ENCODE measurements at places on chromosomes 16 and 17. TPM values are rescaled to one million over a fixed set of nuclear protein-coding genes. Genes with fewer than 3 reads are reported as not detected.

Gene TGFB1I1
- 0.07 TPM for total RNA-seq

Gene YPEL2
- total RNA-seq = 7.6 TPM

Gene STH
- not detected for total RNA-seq

GRCh38 chr17:7322520-7323194, 6.5 kb downstream of the NEURL4 start:
- no peak for DNase-seq

GRCh38 chr17:8314797-8315763, 5.0 kb downstream of the ARHGEF15 start:
- no peak for DNase-seq

GRCh38 chr16:53896722-53897121, 192.8 kb downstream of the FTO start:
- DNase-seq = peak; percentile 67

DNA sequence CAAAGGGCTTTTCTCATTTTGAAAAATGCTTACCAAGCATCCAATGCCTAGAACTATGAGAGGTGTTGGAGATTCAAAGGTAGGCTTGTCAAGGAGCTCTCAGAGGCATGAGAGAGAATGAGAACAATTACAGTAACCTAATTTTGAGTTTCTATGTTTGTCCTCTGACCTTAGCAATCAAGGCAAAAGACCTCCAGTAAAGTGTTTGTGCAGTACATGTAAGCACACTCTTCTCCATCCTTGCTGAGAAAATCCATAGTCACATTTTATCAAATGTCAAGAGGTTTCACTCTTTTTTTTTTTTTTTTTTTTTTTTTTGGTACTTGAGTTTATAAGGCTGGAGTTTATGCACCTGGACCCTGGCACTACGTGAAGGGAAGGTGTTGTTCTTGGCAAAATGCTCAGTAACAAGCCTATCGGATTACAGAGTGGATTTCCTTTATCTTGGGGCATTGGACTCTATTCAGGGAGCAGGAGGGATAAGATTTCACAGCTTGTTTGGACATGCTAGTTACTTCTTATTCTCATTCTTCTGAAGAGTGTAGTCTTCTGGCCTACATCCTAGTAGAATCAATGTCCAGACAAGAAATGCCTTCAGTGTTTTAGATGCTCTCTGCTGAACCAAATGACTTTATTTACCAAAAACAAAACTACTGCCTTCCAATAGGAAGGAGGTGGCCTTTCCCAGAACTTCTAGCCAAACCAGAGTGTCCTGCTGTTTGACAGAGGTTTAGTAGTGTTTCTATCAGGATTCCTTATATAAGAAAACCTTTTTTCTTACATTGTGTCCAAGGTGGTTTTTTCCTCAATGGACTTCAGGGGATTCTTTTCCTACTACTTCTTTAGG, 21.9 kb downstream of the KCNJ2 start:
- DNase-seq = no peak

GRCh38 chr17:8133399-8133798, 9.5 kb upstream of the HES7 start:
- no peak for DNase-seq

- DNase-seq = no peak
These were observed 366.2 kb upstream of the TNRC6C start for GRCh38 chr17:77592106-77592865.

DNA sequence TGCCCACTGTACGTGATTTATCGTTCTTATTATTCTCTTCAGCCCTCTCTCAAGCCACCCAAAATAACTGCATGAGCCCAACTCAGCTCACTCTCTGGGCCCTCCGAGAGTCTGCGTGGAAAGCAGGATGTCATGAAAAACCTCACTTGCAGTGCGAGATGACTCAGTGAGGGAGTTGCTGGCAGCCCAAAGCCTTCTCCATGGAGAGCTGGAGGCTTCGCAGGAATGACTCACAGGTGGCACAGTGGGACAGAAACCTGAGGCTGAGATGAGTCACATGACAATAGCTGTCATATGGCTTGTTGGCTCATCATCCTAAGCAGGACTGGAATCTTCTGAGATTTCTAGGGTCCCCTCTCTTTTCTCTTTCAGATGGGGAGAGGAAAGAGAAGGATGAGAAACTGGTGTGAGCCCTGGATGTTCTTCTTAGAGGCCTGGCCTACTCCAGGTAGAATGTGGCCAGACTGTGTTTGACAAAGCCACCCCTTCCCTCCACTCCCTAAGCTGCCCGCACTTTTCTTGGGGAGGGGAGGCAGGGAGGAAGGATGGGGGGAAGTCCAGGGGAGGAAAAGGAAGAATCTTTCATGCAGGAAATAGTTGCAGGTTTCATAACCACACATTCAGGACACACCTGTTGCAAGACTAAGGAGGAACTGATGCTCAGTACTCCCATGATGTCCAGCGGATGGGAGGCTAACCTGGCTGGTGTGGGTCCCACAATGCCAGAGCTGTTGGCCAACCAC, 160.6 kb upstream of the RPL38 start:
- peak; percentile 95 for DNase-seq

DNA sequence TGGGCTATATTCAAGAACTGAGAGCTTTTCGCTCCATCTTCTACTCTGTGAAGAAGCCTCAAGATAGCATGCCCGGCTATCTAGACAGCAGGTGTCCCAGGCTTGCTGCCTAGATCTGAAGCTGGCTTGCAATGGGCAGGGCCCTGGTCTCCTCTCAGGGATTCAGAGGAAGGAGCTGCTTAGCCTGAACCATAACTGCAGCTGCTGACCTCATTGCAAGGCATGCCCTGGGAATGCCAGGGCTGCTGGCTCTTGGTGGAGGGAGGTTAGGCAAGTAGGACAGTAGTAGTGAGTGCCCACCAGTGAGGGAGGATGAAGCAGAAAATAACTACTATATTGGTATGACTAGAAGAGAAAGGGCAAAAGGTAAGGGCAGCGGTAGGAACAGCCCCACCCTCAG, 21.3 kb upstream of the SLC35B1 start:
- no peak for DNase-seq

GRCh38 chr16:17301184-17301583, 169.6 kb downstream of the XYLT1 start:
- DNase-seq = no peak

DNA sequence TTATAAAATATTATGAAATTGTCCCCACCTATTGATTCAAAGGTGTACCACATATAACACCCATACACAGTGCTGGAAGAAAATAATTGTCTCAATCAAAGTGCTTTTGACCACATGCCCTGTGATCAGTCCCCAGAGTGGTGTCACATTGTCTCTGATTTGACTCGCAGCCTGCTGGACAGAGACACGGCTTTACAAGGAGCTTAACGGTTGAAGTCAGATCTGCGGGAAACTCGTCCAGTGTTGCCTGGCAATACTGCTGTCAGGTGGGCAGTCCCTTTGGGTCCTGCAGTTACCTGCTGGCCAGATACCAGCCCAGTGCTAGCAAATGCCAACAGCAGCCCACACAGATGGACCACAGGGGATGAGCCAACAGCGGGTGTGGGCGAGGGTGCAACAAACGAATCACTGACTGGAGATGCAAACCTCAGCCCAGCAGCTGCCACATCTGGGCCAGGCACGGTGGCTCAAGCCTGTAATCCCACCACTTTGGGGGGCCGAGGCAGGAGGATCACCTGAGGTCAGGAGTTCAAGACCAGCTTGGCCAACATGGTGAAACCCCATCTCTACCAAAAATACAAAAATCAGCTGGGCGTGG, 26.2 kb upstream of the SSTR2 start:
- peak; percentile 75 for DNase-seq

Data from G401 (cell line).